ENCODE measurements at places on chromosomes 6 and 20.

DNA sequence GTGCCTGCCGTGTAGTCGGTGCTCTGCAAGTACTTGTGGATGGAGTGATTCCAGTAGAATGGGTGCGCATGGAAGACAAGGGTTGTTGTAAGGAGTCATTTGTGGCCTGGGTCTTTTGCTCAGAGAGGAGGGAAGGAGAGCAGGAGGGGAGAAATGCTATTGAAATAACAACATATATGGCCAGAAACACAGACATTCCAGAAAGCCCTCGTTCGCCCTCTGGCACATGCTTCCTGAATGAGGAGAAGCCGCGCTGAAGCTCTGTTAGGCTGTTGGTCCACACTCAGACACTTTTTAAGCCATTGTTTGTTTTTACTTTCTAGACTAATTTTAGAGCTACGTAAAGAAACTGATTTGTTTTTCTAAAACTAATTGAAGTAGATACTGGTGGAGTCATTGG is 107.4 kb downstream of the RPP40 start:
- no peak for DNase-seq

DNA sequence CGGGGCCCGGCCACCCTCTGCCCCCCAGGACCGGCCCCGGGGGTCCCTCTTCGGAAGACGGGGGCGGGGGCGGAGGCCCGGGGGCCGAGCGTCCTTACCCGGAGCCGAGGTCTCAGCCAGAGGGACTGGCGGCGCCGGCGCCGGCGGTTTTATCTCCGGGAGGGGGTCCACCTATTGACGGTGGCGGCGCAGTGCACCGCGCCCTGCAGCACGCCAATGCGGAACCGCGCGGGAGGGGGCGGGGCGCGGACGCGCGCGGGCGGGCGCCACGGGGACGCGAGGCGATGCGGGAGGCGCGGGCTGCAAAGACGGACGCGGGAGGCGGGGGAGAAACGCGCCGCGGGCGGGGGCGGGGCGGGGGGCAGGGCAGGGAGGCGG is at the start of gene EEF1A2:
TSS of gene EEF1A2 (minus strand) at position 124 of the 378 bp plus-strand sequence. CDS start 1,320 bp downstream, outside the sequence.
- DNase-seq, result no peak

DNA sequence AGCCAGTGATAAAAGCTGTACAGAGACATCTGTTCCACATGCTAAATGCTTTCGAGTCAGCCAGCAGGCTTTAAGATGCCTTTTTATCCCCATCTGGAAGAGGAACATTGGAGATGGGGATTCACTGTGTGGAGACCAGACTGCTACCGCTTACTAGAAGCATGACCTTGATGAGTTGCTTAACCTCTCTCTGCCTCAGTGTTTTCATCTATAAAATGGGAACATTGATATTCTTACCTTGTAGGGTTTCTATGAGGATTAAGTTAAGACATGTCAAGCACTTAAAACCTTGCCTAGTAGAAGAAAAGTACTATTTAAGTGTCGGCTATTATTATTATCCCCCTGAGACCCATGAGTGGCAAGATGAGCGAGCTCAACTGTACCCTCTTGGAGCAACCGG is 165.3 kb upstream of the SNX9 start:
- DNase-seq, result no peak

DNA sequence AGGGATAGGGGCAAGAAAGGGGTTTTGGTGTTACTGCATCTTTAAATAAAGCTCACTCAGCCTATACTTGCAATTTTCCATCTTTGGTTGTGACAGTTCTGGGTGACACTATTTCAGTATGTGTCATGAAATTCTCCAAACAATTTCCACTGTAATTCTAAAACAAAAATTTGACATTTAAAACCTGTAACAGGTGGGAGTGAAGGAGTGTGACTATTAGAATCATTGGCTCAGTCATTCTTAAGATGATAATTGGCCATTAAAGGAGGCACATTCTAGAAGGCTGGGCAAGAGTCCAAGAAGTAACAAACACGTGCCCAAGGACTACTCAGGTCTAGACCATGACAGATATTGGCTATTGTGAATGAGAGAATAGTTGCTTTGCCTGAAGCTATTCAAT is 153.3 kb upstream of the ARG1 start:
- no peak for DNase-seq

- no peak for DNase-seq
These were observed 32.8 kb downstream of the REPS1 start for GRCh38 chr6:138955262-138955661.

- no peak for DNase-seq
These were observed 109.6 kb downstream of the SLC35B3 start for GRCh38 chr6:8325743-8326142.

GRCh38 chr6:12813321-12813720 is 96.8 kb downstream of the PHACTR1 start:
- no peak for DNase-seq

DNA sequence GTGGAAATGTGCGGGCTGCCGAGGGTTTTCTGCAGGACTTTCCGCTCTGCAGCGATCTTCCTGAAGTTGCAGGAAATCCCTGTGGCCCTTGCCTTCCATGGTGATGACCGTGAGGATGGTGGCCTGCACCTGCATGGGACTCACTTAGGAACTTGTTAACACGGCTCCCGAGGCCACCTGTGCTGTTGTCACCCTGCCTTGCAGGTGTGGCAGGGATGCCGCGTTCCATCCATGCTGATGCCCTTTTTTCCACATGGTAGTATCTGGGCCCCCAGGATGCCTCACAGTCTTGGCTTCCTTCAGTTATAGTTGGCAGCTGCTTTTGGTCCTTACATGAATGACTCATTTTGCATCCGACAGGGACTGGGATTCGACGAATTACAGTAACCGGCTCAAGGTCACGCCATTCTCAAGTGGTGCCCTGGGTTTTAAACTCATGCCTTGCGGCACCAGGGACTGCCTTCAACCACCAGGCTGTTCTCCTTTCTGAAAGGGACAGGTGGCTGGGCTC is 37.2 kb downstream of the SYNJ2 start:
- DNase-seq, result no peak
